ENCODE measurements at places on chromosomes 6 and 20. TPM values are rescaled to one million over a fixed set of nuclear protein-coding genes. Genes with fewer than 3 reads are reported as not detected.

GRCh38 chr6:158808941-158809678, 10.1 kb downstream of the EZR start:
- no peak for DNase-seq

ARFGEF3 gene
- polyA plus RNA-seq: 6.6 TPM

GRCh38 chr6:7543789-7544424, 2.4 kb downstream of the DSP start:
- no peak for DNase-seq

DNA sequence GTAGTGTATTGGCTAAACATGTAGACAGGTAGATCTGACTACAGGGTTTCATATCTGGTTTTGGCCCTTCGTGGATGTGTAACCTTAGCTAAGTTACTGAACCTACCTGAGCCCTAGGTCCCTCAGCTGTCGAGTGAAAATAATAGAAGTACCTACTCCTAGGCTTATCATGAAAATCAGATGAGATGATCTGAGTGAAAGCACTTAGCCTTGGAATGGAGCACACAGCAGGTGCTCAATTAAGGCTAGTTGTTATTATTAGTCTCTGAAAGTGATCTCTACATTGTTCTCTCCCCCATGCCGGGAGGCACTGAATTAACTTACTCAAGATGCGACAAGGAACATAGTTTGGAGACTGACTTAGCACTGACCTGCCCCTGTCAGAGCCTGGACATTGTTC, 174.7 kb upstream of the ZNF217 start:
- no peak for DNase-seq

- DNase-seq: no peak
Observed at GRCh38 chr20:34643928-34644327, 33.0 kb downstream of the PIGU start.

LY86 gene
- 1.6 TPM for polyA plus RNA-seq

- DNase-seq: no peak
Observed at GRCh38 chr6:76814496-76815458, 648.5 kb downstream of the HTR1B start.

DNA sequence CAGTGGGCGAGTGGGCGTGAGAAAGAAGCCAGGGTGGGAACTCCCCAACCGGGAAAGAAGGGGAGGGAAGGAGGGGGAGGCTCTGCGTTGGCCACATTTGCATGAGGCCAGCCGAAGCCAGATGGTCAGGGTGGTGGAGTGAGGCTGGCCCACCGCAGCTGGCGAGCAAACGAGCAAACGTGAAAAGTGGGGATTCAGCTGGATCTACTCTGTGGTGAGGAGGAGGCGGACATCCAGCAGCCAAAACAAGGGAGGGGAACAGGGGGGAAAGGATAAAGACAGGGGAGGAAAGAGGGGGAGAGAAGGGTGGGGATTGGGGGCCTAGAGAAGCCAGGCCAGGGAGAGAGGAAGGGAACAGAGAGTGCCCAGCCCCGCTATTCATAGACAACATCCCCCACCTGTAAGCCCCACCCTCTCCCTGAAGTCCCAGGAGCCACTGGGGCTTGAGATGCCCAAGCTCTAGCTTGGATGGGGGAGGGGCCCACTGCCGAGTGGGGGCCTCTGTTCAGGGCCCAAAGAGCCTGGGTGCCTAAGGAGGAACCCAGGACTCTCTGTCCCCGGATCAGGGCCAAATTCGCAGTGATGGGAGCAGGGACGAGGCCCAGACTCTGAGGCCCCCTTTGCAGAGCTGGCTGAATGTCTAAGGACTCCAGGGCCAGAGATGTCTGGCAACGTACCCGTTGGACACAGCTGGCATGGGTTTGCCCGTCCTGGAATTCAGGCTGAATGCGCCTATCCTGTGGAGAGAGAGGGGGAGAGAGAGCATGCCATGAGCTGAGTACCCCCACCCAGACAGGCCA, 45.1 kb downstream of the CPNE5 start:
- DNase-seq: no peak

- DNase-seq: no peak
Observed at GRCh38 chr6:136774228-136775041, 17.8 kb downstream of the MAP3K5 start.

- DNase-seq: no peak
Observed at GRCh38 chr6:16178351-16178750, 49.5 kb downstream of the MYLIP start.
